ENCODE measurements at places on chromosomes 13 and 19. TPM values are rescaled to one million over a fixed set of nuclear protein-coding genes. Genes with fewer than 3 reads are reported as not detected.

- H3K36me3 ChIP-seq, result no peaks in the 10 kb centered on the region
- H3K4me3 ChIP-seq, result no peak overlapping the region
- no peaks in the 10 kb centered on the region for H3K4me1 ChIP-seq
- H3K27ac ChIP-seq, result no peak overlapping the region
- no peaks in the 10 kb centered on the region for H3K27me3 ChIP-seq
These were observed 26.7 kb upstream of the POP4 start for GRCh38 chr19:29579308-29579910.

SIGLEC7 gene
- not detected for total RNA-seq

- no peak for DNase-seq
- no peak overlapping the region for H3K4me3 ChIP-seq
- no peaks in the 10 kb centered on the region for H3K4me1 ChIP-seq
- H3K27ac ChIP-seq, result no peak overlapping the region
These were observed 309.3 kb downstream of the DCT start for GRCh38 chr13:94170145-94170571.

- H3K27me3 ChIP-seq, result no peaks in the 10 kb centered on the region
- no peaks in the 10 kb centered on the region for H3K4me1 ChIP-seq
- no peak overlapping the region for H3K4me3 ChIP-seq
- H3K27ac ChIP-seq, result no peak overlapping the region
These were observed 91.1 kb downstream of the RNASEH2B start for GRCh38 chr13:51000571-51001260.

DNA sequence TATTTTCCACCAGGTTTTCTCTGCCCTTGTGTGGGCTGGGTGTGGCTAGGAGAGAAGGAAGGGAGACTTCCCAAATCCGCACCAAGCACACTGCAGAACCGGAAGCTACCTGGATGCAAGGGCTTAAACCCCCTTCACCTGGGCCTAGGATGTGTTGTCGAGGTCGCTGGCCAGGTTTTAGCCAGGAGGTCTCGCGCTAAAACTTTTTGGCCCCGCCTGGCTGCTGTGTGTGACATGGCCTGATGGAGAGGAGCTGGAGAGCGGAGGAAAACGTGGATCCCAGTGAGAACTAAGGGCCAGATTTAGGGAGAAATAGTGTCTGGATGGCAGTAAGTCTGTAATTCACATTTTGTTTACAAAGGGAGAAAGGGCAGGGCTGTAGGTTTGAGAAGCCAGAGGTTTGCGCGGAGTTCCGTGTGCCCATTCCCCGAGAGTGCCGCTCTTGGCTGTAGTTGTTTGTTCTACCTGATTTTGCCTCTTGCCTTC lies 3.1 kb upstream of the TSHZ3 start:
- peaks cover 38% of the 10 kb centered on the region for H3K27me3 ChIP-seq
- DNase-seq, result no peak
- H3K36me3 ChIP-seq, result no peaks in the 10 kb centered on the region
- H3K4me3 ChIP-seq, result no peak overlapping the region
- H3K27ac ChIP-seq, result no peak overlapping the region
- peaks cover 5% of the 10 kb centered on the region for H3K4me1 ChIP-seq

SOHLH2 gene
- not detected for total RNA-seq
